Stimulated activated CD4-positive, alpha-beta T cell treated with anti-CD3 and anti-CD28 coated beads, Interleukin-4, amount 100 ng/mL, for 24 hours (primary cell): ENCODE measurements at places on chromosomes 2 and 18.

- DNase-seq, result no peak
Measured at GRCh38 chr2:32937602-32938448, 8.9 kb upstream of the LTBP1 start.

DNA sequence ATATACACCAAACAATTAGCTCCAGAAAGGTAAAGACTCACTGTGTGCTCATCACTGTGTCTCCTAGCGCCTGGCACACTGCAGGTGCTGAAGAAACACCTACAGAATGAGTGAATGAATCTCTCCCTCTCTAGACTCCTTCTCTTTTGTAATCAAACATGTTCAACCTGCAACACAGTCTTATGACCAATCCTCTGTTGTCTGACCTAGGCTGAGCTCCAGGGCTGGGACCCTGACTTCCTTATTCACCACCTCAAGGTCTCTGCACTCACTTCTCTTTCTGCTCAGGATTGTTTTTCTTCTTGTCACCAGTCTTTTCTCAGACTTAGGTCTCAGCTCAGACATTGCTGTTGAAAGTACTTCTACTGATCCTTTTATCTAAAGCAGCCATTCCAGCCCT lies 9.8 kb downstream of the CKAP2L start:
- DNase-seq, result no peak

- DNase-seq, result peak; percentile 63
Measured at GRCh38 chr18:79524181-79525078, 128.7 kb downstream of the NFATC1 start.

DNA sequence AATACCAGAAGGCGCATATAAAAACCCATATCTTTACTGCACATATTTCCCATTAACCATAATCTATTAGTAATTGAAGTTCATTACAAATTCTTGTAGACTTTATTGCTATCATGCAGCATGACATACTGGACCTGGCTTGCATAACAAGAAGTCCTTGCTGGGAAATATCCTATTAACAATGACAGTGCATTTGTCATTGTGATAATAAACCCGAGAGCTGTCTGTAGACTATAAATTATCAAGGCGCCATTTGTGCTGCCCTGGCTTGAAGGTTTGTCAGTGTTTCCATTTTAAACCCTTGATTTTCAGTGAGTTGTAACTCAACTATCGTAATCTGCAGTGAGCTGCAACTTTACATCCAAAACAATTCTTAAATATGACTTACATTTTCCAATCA lies 59.0 kb downstream of the HNMT start:
- DNase-seq, result no peak

DNA sequence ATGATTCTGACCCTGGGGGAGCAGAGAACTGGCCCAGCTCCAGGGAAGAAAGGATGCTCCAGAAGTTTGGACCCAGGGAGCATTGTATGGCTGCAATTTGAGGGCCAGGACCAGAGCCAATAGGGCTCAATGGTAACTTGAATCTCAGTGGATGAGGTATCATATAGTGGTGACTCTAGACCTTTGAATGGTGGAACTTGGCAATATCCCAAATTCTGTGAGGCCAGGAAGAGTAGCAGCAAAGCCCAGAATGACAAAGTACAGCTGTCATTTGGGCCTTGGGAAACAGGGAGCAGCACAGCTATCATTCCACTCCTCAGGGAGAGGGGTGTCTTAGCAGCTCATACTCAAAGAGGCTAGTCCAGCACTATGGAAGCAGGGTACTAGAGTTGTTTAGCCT lies 332.9 kb upstream of the RBMS1 start:
- no peak for DNase-seq

DNA sequence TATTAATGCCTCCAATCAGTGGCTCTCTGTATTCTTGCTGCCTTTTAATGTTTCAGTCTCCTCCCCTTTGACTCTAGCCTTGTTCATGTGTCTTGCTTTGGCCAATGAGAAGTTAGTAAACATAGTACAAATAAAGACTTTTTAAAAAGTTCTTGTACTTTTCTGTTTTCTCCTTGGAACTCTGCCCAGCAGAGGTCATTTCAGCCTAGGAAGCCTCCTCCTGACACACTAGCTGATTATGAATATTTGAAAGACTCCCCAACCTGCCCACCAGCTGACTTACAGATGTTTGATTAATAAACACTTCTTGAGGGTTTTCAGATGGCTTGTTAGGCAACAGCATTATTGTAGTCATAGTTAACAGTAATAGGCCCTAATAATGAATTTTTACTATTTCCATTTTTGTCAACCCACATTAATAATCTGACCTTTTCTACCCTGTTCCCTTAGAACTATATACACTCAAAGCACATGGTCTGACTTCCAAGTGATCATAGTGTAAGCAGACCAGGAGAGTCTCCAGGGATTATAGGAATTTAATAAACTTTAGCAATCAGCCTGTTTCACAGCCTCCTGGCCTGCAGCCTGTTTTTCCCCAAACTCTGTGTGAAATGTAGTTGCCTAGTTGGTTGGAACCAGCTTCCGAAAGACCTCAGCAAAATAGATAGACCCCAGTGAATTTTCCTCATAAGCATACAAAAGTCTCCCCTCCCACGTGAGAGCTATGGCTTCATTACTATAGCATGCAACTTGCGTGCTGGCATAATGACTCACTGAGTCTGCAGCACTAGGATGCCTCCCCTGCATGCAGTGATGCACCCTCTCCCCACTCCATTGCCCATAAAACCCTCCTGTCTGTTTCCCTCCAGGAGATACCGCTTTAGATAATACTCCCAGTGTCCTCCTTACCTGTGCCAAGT lies 670.7 kb upstream of the ZNF804A start:
- no peak for DNase-seq

DNA sequence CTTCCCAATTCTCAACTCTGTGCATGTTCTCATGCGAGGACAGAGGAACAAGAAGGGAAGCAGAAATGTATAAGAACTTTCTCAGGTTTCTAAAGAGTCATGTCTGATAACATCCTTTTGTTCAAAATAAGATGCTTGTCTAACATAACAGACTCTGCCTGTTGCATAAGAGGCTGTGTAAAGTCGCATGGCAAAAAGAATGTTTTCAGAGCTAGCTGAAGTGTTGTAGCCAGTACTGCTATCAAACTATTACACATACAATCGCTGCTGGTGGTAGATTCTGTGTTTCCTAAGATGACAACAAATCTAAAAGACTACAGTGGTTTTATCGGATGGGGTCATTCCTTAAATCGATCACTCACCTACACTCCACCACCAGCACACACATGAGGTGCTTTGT lies 487.5 kb downstream of the IRS1 start:
- DNase-seq, result no peak

DNA sequence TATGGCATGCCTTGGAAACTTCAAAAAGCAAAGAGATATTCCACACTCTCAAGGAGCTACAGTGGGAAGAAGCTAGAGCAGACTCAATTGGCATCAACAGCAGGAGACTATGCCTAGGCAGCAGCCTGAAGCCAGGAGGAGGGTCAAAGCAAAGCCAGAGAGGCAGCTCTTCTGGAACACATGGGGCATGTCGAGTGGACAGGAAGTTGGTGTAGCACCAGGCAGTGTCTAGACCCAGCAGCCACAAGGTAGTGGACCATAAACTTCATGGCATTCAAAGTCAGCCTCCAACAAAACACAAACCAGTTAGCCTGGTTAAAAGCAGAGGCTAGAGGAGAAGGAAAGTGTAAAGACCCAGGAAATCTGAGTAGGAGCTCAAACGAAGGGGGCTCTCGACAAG lies 311.2 kb upstream of the PKDCC start:
- no peak for DNase-seq

- DNase-seq, result no peak
Measured at GRCh38 chr2:219517954-219518778, 3.9 kb downstream of the ASIC4 start.

- DNase-seq, result no peak
Measured at GRCh38 chr2:127046579-127046978, 60.4 kb downstream of the BIN1 start.

- DNase-seq, result no peak
Measured at GRCh38 chr2:215328066-215328465, 16.2 kb downstream of the ATIC start.

DNA sequence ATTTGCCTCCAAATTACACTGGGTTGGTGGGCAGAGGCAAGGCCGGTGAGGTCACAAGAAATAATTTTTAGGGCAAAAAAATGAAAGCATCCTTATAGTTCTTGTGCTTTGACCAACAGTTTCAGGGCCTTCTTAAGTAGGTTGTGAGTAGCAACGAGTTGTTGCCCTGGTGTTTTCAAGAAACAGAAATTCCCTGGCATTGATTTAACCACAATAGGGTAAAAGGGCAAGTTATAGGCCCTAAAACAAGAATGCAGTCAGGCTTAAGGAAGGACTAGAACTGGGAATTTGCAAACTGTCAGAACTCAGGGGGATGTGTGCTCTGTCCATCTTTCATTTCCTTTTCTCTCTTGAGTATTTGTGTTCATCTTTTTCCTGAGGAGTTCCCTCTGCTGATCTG lies 46.1 kb upstream of the STPG4 start:
- no peak for DNase-seq

DNA sequence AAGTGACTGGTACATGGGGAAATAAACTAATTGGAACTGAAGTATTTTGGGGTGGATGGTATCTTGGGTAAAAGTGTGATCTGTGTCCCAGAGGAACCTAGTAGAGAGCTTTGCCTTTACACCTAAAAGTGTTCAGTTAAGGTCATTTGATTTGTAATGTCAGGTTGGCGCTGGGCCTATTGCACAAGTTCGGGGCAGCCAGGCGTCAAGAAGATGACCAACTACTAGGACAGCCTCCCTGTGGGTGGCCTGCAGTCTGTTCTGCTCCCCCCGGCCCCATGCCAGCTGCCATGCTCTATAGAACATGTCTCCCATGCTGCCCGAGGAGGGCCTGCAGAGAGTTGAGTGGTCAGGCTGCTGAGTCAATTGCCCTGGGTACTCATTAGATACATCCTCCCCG lies 10.1 kb downstream of the RRM2 start:
- no peak for DNase-seq

GRCh38 chr2:177578454-177578853 lies 185.9 kb downstream of the AGPS start:
- DNase-seq, result no peak

DNA sequence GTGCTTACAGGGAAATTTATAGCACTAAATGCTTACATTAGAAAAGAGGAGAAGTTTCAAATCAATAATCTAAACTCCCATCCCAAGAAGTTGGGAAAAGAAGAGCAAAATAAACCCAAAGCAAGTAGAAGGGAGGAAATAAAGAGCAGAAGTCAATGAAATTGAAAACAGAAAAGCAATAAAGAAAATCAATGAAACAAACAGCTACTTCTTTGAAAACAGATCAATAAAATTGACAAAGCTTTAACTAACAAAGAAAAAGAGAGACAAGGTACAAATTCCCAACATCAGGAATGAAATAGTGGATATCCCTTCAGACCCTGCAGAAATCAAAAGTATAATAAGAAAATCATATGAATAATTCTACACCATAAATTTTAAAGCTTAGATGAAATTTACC lies 25.5 kb upstream of the ONECUT2 start:
- DNase-seq, result no peak

DNA sequence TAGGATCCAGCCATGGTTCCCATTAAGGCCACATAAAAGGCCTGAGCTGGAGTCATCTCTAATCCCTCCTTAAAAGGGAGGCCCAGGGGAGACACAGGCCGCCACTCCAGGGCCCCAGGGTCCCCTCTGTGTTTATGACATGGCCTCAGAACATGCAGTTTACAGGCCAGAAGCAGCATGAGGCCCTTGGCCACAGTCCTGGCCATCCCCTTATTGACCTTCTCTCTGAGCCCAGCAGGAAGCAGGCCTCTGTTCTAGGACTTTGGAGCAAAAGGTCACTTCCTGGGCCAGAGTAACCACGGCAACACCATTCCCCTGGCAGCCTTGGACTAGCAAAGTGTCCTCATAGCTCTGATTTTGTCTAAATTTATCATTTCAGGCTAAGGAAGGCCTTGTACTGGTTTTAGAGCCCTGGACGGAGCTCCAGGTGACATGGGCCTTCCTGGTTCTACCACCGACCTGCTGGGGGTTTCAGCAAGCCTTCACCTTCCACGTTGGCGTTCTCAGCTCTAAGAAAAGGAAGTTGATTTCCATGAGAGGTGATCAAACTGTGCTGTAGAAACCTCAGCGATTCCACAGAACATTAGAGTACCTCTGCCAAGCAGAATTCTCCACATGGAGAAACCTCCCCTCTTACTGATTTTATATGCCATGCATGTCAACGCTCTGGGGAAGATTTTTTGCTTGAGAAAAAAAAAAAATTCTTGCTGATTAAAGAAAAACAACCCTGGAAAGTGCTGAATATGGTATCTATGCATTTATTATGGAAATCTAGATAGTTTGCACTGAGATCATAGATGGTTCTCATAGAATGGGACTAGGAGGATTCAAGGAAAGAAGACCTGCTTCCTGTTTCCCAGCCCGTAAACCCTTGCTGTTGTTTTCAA lies 53.7 kb downstream of the HS1BP3 start:
- DNase-seq, result no peak

- DNase-seq, result no peak
Measured at GRCh38 chr18:11982981-11983380, 1.7 kb downstream of the IMPA2 start.

- no peak for DNase-seq
Measured at GRCh38 chr18:41630232-41630886, 324.7 kb upstream of the PIK3C3 start.

DNA sequence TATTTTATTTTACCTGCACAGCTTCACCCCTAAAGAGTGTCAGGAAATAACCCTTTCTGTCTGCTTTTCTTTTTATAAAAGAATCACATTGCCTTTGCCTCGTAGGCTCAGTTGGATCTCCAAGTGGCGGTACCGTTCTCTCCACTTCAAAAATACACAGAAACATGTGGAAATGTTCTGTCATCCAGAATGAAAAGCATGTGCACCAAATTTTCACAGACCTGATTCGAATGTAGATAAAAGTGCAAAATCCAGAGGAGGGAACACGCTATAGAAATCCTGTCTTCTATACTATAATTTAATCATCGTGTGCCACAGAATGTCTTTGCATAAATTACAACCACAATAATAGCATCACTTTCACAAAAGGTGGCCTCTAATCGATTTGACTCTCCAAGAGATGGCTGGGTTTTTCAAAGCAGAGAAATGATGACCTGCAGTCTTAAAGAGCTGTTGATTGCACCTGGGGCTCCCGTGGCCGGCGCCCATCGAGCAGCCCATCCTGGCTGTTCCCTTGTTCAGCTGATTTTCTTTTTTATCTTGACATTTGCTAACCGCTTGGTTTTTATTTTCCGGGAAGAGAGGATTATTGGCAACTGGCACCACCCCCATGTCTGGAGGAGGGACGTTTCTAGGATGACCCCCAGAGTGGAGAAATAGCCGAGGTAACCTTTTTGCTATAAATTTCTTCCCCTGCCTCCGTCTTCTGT lies 290.2 kb downstream of the SOX11 start:
- no peak for DNase-seq

DNA sequence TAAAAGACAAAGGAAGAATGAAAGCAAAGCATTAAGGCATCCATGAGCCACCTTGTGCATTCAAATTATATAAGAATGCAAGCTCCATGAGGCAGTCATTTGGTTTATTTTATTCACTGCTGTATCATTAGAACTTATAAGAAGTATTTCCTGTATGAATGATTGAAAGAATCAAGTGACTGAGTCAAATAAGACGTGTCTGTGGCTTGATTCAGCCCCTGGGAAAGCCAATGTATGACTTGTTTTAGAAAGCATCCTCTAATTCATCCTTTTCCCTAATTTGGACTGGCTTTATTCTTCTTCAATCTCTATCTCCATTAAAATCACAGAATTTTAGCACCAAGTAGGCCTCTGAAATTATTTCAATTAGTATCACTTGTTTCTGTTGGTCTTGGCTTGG lies 461.1 kb downstream of the LPIN1 start:
- DNase-seq, result no peak

- no peak for DNase-seq
Measured at GRCh38 chr2:53424902-53425301, 342.7 kb upstream of the CHAC2 start.

GRCh38 chr2:153391131-153391530 lies 87.4 kb downstream of the RPRM start:
- DNase-seq, result no peak

- DNase-seq, result no peak
Measured at GRCh38 chr2:212913640-212914306, 237.6 kb downstream of the IKZF2 start.
